ENCODE measurements at places on chromosomes 13 and 19.

DNA sequence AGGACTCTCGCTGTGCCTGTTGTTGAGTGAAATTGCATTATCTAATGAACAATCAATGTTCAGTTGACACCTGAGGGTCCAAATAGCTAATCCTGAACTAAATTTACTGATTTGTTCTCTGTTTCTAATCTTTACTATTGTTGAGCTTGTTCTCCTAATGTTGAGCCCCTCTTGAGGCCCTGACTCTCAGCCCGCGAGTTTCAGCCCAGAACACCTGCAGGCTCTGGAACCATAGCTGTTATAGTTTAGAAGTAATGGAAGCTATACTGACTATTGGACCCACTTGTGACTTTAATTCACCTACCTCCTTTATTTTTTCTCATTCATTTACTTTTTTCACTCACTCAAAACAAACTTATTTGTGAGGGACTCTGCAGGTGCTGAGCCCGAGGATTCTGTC is 20.6 kb upstream of the PCDH8 start:
- DNase-seq: no peak

GRCh38 chr19:30733826-30734550 is 361.8 kb downstream of the ZNF536 start:
- DNase-seq: no peak

DNA sequence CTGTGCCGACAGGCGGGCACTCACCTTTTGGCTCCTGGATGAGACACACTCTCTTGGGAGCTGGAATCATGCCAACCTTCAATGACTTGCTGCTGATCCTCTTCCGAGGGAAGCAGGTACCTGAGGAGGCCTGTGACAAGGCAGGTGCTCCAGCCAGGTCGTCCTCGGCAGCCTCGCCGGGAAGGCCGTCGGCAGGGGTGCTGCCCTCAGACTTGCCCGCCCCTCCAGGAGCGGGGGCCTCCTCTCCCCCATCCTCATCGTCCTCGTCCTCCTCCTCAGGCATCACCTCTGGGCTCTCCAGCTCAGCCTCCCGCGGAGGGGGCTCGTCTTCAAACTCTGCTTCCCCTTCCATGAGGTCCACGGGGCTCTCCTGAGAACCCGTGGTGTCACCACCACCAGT is 29.2 kb downstream of the SUGP2 start:
- no peak for DNase-seq

- DNase-seq: no peak
Observed at GRCh38 chr19:23804676-23805075, 46.0 kb upstream of the ZNF681 start.

GRCh38 chr19:751501-752341 is 809 bp downstream of the MISP start:
- DNase-seq: no peak

DNA sequence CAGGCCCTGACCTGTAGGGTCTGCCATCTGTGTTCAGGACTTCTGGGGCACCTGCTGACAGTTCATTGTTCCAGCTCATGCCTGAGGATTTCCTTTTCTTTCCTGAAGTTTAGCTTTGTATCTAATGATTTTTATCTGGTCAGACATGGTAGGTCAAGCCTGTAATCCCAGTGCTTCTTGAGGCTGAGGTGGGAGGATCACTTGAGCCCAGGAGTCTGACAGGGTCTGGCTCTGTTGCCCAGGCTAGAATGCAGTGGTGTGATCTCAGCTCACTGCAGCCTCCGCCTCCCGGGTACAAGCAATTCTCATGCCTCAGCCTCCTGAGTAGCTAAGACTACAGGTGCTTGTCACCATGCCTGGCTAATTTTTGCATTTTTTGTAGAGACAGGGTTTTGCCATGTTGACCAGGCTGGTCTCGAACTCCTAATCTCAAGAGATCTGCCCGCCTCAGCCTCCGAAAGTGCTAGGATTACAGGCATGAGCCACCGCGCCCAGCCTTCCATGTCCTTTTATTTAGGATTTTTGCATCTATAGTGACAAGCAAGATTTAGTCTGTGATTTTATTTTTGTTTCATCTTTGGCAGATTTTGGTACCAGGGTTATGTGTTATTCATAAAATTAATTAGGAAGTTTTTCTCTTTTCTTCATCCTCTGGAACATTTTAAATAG is 33.2 kb downstream of the CHST8 start:
- DNase-seq: no peak

DNA sequence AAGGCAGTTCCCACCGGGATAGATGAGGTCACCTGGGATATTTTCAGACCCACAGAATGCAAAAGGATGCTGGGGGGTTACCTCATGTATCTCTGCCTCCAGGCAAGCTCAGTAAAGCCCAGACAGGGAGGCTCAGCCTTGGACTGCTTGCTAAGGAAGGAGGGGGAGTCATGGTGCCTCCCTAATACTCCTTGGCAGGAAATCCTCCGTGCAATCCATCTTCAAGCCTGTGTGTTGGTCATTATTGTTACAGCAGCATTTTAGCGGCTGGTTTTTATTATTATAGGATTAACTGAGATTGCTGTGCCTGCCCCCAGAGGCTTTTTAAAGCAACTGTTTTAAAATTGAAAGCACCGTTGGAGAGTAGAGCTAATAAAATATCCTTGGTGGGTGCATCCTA is 188.5 kb upstream of the UBL3 start:
- no peak for DNase-seq

- no peak for DNase-seq
Observed at GRCh38 chr13:41188584-41188983, 5.8 kb downstream of the KBTBD7 start.

DNA sequence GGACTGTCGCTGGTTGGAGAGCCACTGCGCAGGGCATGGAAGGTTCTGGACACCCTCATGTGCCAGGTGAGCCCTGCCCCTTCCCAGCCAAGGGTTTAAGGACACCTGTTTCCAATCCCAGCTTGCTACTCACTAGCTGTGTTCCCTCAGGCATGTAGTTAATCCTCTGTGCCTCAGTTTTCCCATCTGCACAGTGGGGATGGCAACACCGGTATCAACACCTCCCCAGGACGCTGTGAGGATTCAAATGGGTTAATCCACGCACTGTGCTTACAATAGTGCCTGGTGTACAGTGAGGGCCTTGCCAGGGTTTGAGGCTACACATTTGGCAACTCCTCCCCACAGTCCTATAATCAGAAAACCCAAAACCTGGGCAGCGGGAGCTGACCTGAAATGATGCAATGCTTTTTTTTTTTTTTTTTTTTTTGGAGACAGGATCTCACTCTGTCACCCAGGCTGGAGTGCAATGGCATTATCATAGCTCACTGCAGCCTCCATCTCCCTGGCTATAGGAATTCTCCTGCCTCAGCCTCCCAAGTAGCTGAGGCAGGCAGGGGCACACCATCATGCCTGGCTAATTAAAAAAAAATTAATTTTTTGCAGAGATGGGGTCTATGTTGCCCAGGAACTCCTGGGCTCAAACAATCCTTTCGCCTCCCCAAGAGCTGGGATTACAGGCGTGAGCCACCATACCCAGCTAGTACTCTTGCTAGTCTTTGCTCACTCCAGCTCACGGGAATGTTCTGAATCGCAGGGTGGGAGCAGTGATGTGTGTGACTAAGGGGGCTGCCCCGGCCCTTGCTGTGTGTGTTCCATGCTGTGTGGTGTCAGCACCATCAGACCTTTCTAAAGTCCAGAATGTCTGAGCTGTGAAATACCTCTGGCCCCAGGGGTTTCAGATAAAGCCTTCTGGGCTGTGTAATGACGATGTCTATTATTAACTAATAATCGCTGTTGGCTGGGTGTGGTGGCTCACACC is 2.3 kb downstream of the ACP4 start:
- DNase-seq: no peak

DNA sequence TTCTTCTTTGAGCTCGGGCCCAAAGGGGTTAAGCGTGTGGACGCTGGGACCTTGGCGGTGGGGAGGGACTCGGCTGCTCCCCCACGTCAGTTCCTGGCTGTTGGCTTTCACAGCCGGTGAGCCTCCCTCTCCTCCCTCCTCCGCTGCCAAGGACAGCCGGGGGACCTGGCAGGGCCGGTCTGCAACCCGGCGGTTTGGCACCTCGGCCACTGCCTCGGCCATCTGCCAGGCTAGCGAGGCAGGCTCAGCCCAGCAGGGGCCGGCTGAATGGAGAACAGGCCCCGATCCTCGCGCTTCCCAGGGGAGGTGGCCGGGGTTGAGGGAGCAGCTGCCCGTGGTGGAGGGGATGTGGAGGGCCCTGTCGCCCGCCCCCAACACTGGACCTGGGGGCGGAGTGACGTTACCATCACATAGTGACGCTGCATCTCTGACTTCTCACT is 5.0 kb downstream of the TLE5 start:
- DNase-seq: peak; percentile 51

- no peak for DNase-seq
Observed at GRCh38 chr19:31118986-31119385, 230.2 kb downstream of the TSHZ3 start.

All from NCI-H510A (cell line).